ENCODE measurements at places on chromosomes 1 and 21.

- no peak for DNase-seq
These were observed 46.1 kb upstream of the TARS2 start for GRCh38 chr1:150441121-150441520.

GRCh38 chr1:155729031-155729898 is 40.4 kb downstream of the DAP3 start:
- peak; percentile 75 for DNase-seq

- no peak for DNase-seq
These were observed 45.1 kb downstream of the ERI3 start for GRCh38 chr1:44310006-44310405.

- no peak for DNase-seq
These were observed 56.2 kb upstream of the SMYD2 start for GRCh38 chr1:214224611-214225354.

GRCh38 chr1:153352523-153352922 is 3.9 kb upstream of the PGLYRP4 start:
- DNase-seq = peak; percentile 69

DNA sequence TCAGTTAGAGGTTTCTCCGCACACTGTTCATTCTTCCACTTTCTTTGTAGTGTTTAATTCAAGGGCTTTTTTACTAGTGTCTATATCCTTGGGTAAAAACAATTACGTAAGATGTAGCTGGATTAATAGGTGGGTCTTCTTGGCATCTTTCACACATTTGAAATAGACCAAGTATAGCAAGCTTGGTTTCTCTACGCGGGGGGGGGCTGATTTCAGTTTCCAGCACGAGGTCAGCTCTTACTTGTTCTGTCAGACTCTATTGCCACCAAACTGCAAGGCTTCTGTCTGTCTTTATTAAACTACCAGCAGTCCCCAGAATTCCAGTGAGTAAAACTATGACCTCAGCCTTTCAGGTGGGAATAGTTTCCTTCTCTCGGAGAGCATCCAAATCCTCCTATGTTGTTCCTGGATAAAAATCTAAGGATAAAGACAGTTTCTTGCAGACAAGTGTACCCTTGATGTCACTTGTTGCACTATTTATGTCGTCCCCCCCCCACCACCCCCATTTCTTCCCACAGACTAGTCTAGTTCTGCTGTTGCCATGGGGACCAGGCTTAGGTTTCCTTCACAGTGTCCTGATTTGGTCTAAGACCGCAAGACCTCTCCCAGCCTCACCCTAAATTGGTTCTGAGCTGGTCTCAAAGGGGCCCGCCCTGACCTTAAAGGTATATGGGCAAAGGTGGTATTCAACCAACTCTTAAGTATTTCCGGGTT is 17.0 kb downstream of the SPATA46 start:
- no peak for DNase-seq

DNA sequence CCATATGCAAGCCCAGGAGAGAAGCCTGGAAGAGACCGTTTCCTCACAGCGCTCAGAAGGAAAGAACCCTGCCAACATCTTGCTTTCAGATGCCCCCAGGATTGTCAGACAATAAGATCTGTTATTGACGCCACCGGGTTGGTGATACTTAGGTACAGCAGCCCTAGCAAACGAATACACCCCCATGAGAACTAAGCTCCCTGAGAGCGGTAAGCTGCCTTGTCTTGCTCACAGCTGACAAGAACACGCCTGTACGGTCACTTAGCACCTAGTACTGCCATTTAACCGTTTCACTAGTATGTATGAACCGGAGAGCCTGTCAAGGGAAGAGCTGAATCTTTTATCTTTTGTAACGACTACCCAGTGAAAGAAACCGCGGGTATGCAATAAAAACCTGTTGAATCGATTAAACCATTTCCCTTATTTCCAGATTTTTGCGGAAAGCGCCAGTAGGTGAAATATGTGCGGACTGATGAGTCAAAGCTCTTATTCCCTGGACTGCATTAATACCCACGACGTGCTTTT is 619 bp upstream of the ZBTB8B start:
- peak; percentile 74 for DNase-seq

DNA sequence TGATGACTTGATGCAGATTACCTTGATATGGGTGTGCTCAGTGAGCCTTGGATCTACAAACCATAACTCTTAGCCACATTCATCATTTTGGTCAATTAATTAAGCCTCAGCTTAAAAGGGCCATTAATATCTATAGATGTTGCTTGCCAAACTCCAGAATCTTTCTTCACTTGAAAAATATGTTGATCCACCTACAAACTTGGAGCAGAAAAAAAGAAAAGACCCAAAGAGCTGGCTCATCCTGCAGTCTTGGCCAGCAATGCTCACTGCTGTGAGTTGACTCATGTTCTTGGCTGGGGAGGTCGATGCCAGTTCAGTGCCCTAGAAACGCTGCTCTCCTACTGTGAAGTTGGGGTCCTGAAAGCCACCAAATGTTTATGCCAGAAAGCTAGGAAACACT is 75.4 kb downstream of the DPT start:
- peak; percentile 30 for DNase-seq

DNA sequence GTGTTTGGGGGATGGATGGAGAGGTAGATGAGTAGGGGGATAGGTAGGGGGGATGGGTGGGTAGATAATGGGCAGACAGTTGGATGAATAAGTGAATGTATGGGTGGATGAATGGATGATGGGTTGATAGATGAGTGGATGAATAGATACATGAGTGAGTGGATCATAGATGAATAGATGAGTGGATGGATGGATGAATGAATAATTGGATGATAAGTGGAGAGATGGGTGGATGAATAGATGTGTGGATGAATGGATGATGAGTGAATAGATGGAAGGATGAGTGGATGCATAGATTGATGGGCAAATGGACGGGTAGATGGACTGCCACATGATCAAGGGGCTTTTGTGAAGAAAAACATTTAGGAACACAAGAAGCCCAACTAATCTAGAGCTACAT is 133.3 kb upstream of the F3 start:
- DNase-seq = no peak

- peak; percentile 50 for DNase-seq
These were observed 1.5 kb upstream of the COL16A1 start for GRCh38 chr1:31705080-31705866.

GRCh38 chr1:44256762-44257554 is 43.7 kb downstream of the DMAP1 start:
- no peak for DNase-seq
